ENCODE measurements at places on chromosomes 5 and 9.

- DNase-seq: no peak
These were observed 48.2 kb downstream of the DAPK1 start for GRCh38 chr9:87545858-87546257.

DNA sequence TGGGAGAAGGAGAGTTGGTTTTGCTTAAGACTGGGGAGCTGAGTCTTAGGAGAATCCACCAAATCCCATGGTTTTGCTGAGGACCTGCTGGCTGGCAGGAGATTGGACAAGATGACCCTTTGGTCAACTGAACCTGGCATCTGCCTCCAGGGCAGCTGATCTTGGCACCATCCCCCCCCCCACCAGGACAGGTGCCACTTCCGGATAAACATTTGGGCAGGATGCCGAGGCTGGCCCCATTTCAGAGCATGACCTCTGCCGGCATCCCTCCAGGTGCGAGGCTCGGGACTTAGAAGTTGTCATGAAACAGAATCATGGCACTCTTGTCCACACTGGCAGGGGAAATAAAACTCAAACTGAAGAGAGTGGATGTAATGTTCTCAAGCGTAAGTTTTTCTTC, 165.6 kb downstream of the MACROH2A1 start:
- no peak for DNase-seq

- DNase-seq: no peak
These were observed 10.9 kb upstream of the PHYHD1 start for GRCh38 chr9:128909859-128910258.

DNA sequence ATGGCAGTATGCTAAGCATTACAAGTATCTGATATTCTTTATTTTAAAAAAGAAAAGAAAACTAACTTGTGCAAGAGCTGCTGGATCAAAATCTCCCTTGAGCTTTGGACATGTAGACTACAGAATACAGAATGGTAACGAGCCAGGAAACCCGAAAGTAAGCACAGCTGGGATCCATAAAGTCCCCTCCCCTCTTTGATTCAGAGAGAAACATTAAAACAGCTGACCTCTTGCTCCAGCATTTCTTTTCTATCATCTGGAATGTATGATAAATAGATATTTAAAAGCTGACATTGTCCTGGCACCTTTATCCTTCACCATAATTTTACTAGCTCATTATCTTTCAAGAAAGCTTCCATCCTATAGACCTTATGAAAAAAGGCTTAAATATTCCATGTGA, 28.2 kb upstream of the LPAR1 start:
- DNase-seq: no peak

GRCh38 chr5:139131062-139131461, 67.1 kb downstream of the SIL1 start:
- DNase-seq: no peak

DNA sequence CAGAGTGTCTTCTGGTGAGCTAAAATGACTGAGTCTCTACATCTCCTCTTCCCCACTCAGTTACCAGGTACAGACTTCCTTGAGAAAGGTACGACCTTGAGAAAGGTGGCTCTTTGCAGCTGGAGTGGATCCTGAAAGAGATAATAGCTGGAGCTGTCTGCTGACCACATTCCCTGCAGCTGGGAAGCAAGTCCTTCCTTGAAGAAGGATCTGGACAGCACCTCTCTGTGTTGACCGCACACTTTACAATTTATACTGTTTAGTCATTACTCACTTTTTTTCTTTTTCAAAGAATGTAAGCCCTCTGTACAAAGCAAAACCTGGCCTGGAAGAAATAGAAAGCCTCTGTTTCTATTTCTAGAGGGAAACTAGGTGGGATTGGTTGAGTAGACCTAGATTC, 148.8 kb downstream of the MACIR start:
- no peak for DNase-seq

DNA sequence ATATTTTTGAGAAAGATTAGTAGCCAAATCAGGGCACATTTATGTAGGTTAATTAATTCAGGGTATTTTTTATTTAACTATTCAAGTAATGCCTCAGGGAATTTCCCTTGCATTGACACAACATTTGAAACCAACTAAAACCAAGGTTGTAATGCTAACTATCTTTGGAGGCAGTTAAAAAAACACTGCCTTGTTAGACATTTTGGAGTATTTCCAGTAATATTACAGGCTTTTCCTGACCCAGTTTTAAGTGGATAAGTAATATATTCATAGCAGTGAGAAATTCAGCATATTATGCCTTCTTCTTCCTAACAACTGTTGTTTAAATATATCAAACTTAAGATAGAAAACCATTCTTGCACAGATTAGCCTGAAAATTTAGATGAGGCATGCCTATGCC, 175.1 kb downstream of the TMC1 start:
- DNase-seq: no peak

- DNase-seq: no peak
These were observed 31.4 kb upstream of the ERGIC1 start for GRCh38 chr5:172802567-172803176.

DNA sequence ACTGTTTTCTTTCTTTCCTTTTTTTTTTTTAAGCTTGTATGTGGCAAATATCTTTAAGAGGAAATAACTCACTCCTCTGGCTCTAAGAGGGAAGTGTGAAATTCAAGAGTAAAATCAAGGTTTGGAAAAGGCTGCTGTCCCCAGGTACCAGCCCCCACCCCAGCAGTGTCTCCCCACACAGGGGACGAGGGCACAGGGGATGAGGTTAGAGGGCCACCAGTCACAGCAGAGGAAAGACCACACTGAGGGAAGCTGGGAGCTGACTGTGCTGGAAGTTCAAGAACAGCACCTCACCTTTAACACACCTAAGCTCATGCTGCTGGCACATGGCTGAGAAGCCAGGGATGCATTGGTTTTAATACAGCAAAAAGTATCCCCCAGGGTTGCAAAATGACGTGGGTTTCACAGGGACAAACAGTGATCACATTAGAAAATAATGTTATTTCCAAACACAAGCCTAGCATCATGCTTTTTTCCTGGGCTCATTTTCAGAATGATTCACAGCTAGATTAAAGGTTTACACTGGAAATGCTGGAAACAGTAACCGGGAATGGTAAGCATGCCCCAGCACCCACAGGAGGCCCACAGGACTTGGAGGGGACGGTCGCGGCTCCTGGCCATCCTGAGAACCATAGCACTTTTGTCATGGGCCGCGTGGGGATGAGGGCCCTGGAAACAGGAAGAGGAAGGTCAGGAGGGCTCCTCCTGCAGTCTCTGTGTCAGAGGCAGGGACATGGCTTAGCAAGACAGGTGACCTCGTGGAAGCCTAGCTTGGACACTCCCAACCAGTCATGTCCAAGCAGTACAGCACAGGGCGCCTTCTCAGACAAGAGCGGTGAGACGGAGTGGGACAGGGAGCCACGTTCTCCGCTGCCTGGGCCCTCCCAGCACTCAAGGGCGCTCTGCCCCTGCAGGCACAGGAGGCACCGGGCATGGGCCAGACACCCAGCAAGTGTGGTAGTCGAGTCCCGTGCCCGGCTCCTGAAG, 6.9 kb downstream of the LPCAT1 start:
- DNase-seq: no peak

GRCh38 chr5:80308526-80308925, 11.3 kb upstream of the SPZ1 start:
- DNase-seq: no peak

DNA sequence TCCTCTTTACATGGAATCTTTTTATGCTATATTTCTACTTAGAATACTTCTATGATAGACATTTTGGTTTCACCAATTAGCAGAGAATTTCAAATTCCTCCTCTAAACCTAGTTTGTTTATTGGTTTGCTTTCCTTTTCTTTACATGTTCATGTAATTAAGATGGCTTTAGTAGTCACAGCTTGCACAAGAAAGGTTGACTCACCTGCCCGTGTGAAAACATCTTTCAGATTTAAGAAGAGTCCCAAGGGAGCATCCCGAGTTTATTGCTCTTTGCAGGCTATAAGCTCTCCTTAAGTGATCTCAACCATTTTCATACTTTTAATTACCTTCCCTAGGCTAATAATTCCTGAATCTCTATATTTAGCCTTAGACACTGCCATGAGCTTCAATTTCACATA, 28.9 kb downstream of the TYRP1 start:
- no peak for DNase-seq

GRCh38 chr9:105828171-105828570, 133.8 kb downstream of the TMEM38B start:
- DNase-seq: no peak

- no peak for DNase-seq
These were observed 23.9 kb upstream of the PPP2R2B start for GRCh38 chr5:146902471-146902870.

All from activated CD4-positive, alpha-beta T cell treated with anti-CD3 and anti-CD28 coated beads, Interleukin-2, amount 50 U/mL, for 1 hour (primary cell).